Activated CD8-positive, alpha-beta memory T cell treated with anti-CD3 and anti-CD28 coated beads, Interleukin-2, amount 10 ng/mL, durations not matched to agents 7 days and 5 days (primary cell): ENCODE measurements at places on chromosomes 1 and 21. TPM values are rescaled to one million over a fixed set of nuclear protein-coding genes. Genes with fewer than 3 reads are reported as not detected.

Gene CHI3L1
- not detected for total RNA-seq

Gene UBASH3A
- 75.3 TPM for total RNA-seq

Gene SERTAD4
- total RNA-seq, result not detected

Gene RPTN
- total RNA-seq, result not detected
